ENCODE measurements at places on chromosomes 13 and 19. TPM values are rescaled to one million over a fixed set of nuclear protein-coding genes. Genes with fewer than 3 reads are reported as not detected.
A peak's percentile ranks its signal among the peaks of the same experiment; 100 is the strongest.

DNA sequence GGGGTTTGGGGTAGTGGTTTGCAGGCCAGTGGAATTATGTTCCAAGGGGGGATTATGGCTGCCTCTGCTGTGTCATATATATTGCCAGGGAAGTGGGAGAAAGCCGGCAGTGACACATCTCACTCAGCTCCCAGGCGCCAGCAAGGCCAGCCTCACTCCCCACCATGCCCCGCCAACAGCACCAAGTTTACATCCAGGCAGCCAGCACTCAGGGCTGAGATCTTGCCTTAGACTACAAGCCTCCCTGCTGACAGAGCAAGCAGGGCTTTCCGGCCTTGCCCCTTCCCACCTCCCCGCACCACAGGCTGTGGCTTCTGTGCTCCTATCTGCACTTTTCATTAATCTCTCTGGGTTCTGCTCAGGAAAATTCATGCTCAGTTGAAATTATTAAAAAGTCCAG is 385.1 kb downstream of the MZT1 start:
- H3K27me3 ChIP-seq = no peaks in the 10 kb centered on the region
- H3K4me3 ChIP-seq = no peak overlapping the region
- no peaks in the 10 kb centered on the region for H3K36me3 ChIP-seq
- no peaks in the 10 kb centered on the region for H3K4me1 ChIP-seq
- no peak for DNase-seq

- H3K4me3 ChIP-seq = peak overlapping the region; percentile 61
- DNase-seq = no peak
- peaks cover 19% of the 10 kb centered on the region for H3K4me1 ChIP-seq
- no peaks in the 10 kb centered on the region for H3K36me3 ChIP-seq
Measured at GRCh38 chr19:14139944-14140343, 3.6 kb upstream of the ASF1B start.

DNA sequence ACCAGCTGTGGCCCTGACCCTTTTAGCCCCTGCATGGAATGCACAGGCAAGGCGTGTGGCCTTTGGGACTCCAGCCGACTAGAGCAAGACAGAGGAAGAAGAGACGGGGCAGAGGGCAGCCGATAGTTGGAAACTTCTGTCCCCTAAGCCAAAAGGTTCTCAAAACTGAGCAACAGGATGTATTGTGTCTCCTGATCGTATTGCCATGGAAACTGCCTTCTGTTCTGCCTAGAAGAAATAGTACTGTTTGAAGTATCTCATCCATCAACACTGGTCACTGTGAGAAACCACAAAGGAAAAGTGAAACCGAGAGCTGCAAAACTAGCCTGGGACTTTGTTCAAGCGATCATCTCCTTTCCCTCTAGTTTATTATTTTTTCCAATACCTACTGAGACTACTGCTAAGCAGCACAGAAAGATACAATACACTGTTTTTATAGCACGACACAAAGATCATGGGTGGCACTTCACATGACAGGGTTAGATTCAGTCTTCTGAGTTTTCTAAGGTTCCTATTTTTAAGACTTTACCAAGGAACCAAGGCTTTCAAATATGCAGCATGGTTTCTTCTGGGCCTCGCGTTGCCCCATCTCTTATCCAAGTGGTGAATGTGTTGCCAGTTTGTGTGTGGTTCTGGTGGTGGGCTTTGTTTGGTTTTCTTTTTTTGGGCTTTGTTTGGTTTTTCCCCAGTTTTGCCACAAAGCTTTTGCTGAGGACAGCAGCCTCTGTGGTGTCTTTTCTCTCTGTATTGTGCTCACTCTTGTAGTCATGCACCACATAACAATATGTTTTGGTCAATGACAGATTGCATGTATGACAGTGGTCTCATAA is 49.3 kb upstream of the GPR183 start:
- no peak overlapping the region for H3K4me3 ChIP-seq
- peak overlapping the region; percentile 82 for H3K27ac ChIP-seq
- no peak for DNase-seq
- H3K27me3 ChIP-seq = no peaks in the 10 kb centered on the region
- peaks cover 40% of the 10 kb centered on the region for H3K36me3 ChIP-seq

DNA sequence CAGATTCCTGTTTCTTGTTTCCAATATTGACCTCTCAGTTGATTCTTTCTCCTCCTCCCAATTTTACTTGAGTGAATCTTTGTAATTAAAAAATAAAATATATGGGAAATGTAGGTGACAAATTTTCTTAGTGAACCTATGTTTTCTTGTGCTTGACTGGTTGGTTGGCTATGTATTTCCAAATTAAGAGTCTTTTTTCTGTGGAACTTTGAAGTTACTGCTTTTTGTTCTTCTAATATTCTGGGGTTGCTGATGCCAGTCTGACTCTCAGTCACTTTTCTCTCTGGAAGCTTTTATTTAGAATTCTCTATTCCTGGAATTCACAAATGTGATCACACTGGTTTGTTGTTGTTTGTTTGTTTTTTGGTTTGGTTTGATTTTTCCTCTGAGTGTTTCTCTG is 9.8 kb downstream of the LSM14A start:
- peaks cover 30% of the 10 kb centered on the region for H3K4me1 ChIP-seq
- H3K27me3 ChIP-seq = peaks cover 1% of the 10 kb centered on the region
- H3K27ac ChIP-seq = peak overlapping the region; percentile 7
- DNase-seq = no peak
- H3K36me3 ChIP-seq = no peaks in the 10 kb centered on the region

- H3K4me1 ChIP-seq = no peaks in the 10 kb centered on the region
- H3K36me3 ChIP-seq = no peaks in the 10 kb centered on the region
- H3K4me3 ChIP-seq = no peak overlapping the region
- H3K27me3 ChIP-seq = peaks cover 1% of the 10 kb centered on the region
Measured at GRCh38 chr19:33700408-33701013, 78.8 kb downstream of the CHST8 start.

GRCh38 chr19:18385675-18386542 is at the start of gene GDF15:
TSS of gene GDF15 (plus strand) at chr19:18386158. CDS start at chr19:18386190, 32 bp downstream.
- no peaks in the 10 kb centered on the region for H3K36me3 ChIP-seq
- H3K4me1 ChIP-seq = peaks cover 8% of the 10 kb centered on the region
- peak; percentile 37 for DNase-seq
- no peak within 1 kb of the TSS for H3K27ac ChIP-seq

ZNF221 gene
- 7.3 TPM for total RNA-seq

ICAM5 gene
- not detected for total RNA-seq

TGFBR3L gene
- total RNA-seq = not detected
